ENCODE measurements at places on chromosomes 11 and 22.
A peak's percentile ranks its signal among the peaks of the same experiment; 100 is the strongest.

- no peak for DNase-seq
These were observed 2.4 kb downstream of the BRSK2 start for GRCh38 chr11:1392111-1392510.

DNA sequence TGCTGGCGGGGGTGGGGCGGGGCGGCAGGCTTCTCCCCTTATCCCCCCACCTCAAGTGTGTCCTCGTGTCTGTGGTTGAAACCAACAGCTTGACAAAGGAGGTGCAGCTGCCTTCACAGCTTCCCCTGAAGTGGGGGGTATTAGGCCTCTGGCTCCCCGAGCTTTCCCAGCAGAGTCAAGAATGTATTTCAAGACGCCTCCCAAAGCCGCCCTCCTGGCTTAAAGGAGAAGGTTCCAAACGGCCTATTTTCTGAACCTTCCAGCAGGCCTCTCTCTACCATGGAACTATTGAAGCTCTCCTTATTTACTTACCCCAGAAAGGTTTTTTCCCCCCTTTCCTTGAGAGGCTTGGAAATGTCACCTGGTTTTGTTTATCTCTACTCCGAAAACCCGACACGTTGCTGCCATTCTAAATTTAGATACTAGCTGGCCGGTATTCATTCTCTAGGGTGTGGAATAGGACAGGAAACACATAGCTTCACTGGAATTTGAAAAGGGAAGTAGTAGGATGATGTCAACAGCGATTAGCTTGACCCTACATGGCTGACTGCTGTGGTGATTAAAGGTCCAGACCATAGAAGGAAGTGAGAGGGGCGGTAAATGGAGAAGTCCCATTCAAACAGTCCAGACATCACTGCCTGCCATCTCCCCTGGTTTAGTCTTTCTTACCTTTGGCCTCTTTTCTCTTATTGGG is 671 bp upstream of the PICALM start:
- peak; percentile 99 for DNase-seq

DNA sequence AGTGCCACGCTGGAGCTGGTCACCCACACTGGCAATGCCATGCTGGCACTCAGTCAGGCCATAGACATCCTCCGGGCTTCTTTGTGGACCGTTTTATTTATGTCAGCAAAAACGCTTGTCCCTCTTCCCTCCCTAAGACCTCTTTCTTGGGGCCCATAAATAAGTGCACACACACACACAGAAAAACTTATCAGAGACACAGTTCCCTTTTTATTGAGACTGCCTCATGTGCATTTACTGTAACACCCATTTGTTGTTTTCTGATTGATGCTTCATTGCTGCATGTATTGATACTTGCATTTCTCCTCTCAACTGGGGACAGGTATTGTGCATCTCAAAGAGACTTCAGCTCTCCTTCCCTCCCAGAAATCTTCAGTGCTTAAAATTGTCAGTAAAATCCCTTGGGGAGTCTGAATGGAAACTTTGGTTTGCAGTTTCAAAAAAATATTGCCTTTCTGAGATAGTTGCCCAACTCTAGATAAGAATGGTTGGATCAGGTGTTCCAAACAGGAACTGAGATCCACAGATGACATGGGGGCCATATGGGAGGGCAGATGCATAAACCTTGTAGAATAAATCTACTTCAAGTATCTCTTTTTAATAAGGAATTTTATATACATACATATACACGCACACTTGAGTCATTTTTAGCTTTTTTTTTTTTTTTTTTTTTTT is 50.9 kb downstream of the PPP2R1B start:
- no peak for DNase-seq

DNA sequence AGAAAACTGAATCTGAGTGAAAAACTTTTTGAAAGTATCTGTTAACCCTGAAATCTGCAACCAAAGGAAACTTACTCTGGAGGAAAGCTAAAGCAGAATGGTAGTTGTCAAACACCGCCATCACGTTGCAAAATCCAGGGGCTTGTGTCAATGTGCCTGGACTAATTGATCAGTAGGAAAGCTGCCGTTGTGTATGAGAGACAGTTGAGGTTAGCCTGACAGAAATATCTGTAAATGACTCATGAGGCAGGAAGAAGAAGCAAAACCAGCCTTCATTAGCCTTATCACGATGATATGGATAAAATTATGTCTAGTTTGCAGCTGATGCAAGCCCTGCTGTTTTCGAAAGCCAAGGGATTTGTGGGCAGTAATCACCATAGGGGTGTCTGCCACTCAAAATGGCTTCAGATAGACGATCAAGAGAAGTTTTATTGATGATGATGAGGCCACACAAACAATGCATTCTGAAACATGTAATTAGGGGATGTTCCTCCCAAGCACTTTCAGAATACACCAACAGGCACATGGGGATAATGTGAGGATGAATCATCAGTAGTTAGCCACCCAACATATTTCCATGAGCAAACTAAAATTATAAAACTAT is 8.9 kb downstream of the SCGB1A1 start:
- DNase-seq, result peak; percentile 74

DNA sequence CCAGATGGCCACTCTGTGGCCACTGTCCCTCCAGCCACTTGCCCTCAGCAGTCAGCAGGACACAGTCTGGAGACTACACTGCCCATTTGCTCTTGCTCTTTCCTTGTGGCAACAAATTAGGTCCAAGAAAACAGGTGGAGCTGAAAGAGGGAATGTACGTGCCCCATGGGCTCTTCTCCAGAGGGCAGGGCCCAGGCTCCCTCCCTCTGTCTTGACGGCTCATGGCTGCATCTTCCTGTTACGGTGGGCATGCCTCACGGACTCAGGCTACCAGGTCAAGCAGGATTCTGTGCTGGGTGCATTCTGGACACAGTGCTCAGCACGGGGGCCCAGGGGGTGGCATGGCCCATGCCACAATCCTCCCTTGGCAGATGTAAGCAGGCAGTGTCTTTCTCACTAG is 71.3 kb downstream of the MED15 start:
- DNase-seq, result no peak

DNA sequence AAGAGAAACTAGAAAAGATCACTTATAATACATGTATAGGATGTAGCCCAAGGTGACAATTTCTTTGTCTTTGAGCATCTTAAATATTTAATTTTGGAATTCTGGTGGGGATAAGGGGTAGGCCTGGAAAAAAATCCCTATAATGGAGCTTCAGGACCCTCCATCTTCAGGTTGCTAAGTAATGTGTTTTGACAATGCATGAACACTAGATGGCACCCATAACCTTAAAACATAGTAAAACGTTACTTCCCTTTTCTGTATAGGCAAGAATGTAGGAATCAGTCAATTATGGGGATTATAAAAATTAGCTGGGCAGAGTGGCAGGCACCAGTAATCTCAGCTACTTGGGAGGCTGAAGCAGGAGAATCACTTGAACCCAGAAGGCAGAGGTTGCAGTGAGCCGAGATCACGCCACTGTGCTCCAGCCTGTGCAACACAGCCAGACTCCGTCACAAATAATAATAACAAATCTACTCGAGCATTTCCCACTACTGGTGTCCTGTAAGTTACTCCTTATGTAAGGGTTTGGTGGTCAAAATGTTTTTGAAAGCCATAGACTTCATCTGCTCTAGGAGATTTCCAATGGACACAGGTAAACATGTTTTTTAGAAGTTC is 541.9 kb upstream of the CCDC90B start:
- peak; percentile 59 for DNase-seq

DNA sequence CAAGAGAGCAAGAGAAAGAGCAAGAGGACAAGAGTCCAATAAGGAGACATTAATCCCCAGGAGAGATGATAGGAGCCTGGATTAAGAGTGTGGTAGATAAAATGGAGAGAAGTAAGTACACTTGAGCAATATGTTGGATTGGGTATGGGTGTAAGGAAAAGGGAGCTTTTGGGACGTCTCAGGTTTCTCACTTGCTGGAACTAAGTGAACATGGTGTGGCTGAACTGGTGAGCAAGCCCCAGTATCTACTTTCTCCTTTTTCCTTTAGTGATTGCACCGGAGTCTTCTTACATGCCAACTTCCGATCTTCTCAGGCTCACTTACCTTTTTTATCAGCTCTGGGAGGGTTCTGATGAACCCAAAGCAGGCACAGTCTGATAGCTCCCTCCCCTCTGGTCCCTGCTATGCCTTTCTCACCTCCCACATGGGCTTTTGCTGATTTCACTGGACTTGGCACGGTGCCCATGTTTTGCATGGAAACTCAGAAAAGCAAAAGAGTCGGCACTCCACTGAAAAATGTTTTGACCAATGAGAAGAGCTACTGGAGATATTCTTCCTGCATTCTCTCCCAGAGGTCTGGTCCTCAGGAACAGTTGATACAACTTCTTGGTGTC is 14.5 kb upstream of the APLNR start:
- peak; percentile 21 for DNase-seq

DNA sequence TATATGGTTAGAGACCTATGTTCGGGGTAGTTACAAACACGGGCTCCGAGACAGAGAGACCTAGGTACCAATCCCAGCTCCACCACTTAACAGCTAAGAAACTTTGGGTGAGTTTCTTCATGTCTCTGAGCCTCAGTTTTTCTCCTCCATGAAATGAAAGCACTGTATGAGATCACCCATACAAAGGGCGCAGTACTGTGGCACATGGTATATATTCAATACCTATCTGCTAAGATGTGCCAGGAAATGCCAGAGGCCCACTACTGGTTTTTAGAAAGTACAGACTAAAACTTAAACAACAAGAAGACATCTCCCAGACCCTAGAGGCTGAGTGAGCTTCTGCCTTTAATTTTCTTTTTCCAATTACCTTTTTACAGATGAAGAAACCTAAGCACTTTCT is 69.5 kb downstream of the SLC1A2 start:
- DNase-seq, result no peak

DNA sequence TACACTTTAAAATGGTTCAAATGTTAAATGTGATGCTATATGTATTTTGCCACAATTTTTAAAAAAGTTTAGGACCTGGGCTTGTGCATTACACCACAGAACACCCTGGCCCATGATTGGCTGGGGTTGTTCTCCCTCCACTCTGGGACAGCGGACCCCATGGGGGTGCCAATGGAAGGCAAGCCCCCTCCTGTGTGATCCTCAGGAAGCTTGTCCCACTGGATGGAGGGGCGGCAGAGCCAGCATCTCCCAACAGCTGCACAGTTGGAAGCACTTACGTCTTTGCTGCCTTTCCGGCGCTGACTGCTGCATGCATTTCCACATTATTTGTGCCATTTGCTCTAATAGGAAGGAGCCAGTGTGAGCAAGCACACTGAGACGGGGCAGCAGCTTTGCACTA is 196.5 kb downstream of the SHANK2 start:
- DNase-seq, result no peak

- no peak for DNase-seq
These were observed 62.8 kb upstream of the PRR5 start for GRCh38 chr22:44638971-44639760.

GRCh38 chr11:35255514-35255913 is 116.5 kb downstream of the CD44 start:
- no peak for DNase-seq

DNA sequence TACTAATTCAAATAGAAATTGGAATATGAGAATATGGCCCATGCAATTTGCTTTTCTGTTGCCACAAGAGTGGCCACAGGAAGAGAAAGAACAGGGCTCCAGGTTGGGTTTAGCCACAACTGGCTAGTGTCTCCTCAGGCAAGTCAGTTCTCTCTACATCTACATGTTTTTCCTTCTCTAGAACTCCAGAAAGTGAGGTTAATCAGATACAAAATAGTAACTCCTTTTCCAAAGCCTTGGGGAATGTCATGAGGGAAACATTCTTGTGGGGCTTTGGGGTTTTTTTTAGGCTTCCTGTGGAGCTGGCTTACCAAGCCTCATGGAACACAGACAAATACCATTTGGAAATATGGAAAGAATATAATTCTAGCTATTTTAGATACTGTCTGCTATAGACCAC is 161.6 kb downstream of the NAV2 start:
- DNase-seq, result no peak

DNA sequence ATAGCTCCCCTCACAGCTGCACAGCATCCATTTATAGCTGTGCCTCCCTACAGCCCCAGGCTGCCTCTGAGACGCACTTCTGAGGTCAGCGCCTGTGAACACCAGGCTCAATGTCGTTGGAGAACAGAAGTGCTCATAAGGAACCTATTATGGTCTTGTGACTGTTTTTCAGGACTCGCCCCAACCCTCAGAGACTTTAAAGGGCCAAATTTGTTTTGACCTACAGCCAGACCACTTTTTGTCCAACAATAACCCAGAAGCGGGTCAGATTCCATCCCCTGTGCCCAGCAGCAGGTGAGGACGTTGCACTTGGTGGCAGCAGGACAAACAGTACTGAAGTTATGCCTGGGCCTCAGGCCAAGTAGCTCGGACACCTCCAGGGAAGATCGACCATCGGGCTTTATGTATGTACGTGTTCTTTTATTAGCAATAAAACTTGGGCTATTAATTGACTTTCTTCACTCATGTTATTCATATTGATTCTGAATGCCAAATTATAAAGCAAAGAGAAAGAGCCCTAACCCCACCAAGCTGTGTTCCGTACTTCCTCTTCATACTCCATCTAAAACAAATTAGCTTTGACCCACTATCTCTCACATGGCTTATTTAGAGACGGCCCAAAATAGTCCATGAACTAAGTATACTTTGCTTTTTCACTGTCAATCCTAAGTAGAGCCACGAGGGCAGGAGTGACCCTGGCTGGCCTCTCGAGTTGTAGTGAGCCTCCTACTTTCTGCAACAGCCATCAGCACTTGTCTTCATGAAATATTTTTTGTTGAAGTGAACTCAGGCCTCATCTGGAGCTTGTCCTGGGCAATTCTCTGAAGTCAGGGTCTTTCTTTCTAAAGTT is 92.3 kb upstream of the PAX6 start:
- no peak for DNase-seq

DNA sequence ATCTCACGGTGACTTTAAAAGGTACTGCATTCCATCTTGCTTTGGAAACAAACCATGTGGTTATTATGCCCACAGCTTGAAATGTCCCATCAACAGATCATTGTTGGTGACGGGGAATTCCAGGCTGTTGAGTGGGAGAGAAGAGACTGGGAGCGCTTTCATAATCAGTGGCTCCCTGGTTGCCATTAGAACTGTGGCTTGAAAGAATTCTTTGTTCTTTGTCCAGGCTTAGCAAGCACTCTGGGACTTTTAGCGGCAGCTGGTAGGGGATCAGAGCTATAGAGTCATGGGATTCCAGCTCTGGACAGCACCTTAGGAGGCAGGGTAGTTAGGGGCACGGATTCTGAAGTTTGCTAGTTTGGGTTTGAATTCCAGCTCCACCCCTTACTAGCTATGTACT is 22.0 kb downstream of the MMP20 start:
- DNase-seq, result peak; percentile 38

GRCh38 chr11:68329978-68330699 is 17.7 kb downstream of the LRP5 start:
- peak; percentile 47 for DNase-seq

- peak; percentile 25 for DNase-seq
These were observed 106.8 kb downstream of the KIRREL3 start for GRCh38 chr11:126893796-126894195.

Measured in fibroblast of lung (primary cell).